Hindlimb muscle (tissue), 1 donor: ENCODE measurements at places on chromosomes 3 and 15. TPM values are rescaled to one million over a fixed set of nuclear protein-coding genes. Genes with fewer than 3 reads are reported as not detected.

Gene B3GNT5
- 6.8 TPM for polyA plus RNA-seq

Gene GNAT1
- polyA plus RNA-seq: 0.37 TPM

Gene AGBL1
- 11.7 TPM for polyA plus RNA-seq

Gene TRANK1
- polyA plus RNA-seq: 5.0 TPM

Gene SMAD6
- 7.5 TPM for polyA plus RNA-seq

Gene TGM4
- polyA plus RNA-seq: not detected

DNA sequence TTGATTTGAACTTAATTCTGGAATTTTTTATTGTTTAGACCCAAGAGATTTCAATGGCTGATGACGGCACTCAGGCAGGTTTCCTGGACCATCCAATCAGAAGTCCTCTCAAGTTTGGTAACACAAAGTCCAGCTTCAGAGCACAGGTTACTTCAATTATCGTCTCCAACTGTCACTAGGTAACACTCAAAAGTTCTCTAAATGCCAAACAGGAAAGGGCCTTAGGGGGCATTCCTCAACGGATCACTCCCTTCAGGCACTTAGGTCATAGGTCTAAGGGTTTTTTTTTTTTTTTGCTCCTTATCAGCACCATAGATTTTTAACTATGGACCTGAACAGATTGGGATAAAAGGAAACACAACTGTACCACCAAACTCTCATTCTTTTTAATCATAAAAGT is 85.8 kb downstream of the MEIS2 start:
- DNase-seq: no peak

DNA sequence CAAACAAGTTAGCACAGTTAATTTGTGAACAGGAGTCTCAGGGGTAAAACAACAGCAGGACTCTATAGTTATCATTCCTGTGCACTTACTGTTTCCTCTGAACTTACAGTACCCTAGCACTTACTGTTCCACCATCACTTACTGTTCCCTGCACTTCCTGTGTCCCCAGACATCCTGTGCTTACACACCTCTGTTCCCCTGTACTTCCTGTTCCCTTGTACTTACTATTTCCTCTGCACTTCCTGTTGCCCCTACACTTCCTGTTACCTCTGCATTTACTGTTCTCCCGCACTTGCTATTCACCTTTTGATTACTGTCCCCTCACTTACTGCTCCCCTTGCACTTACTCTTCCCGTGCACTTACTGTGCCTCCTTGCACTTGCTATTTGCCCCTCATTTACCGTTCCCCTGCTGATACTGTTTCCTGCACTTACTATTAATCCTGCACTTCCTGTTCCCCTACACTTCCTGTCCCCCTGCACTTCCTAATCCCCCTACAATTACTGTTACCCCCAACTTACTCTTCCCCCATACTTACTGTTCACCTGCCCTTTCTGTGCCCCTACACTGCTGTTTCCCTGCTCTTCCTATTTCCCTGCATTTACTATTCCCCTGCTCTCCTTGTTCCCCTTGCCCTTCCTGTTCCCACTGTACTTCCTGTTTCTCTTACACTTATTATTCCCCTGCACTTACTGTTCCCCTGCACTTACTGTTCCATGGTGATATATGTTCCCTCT is 30.3 kb downstream of the TPRA1 start:
- no peak for DNase-seq

DNA sequence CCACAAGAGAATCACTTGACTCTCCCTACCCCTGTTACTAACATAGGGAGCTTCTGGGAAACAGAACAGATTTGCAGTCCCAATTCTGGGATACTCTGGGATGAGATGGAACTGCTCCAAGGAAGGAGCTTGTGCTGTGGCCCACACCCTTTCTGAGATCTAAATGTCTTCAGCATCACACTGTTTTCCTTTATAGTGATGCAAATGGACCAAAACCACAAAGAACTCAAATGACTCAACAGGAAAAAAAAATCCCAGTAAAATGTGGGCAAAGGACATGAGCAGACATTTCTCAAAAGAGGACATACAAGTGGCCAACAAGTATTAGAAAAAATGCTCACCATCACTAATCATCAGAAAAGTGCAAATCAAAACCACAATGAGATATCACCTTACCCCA is 155.6 kb downstream of the NECTIN3 start:
- DNase-seq: no peak

- no peak for DNase-seq
These were observed 1.1 kb downstream of the CHD2 start for GRCh38 chr15:92901072-92901761.

- no peak for DNase-seq
These were observed 30.8 kb downstream of the LAMP3 start for GRCh38 chr3:183131735-183132134.

DNA sequence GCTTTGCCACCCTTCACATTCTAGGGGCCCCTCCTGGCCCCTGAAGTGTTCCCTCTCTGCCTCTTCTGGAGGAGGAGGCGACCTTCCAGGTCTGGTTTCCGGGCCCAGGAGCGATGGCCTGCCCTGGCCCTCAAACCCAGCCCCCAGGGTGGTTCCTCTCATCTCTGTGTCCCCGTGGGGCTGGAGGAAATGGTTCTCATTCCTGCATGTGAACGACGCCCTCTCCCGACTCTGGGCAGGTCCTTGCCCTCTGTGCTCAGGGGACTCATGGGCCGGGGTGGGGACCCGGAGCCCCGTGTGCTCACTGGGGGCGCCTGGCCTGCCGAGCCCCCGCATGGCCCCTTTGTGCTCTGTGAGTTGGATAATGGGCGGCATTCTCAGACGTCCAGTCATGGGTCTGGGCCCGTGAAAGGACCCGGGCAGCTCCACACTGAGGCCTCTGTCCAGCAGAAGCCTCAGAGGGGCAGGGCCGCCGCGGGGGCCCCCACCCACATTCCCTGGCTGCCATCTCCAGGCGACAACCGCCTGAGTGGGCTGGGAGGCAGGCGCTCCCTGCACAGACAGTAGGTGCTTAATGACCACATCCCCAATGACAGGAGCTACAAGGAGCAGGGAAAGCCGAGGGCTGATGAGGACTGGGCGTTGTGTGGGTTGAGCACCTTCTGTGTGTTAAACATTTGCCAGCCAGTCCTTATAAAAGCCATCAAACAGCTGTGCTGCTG is 5.5 kb upstream of the PLXND1 start:
- DNase-seq: no peak
